H9 (cell line): ENCODE measurements at places on chromosomes 12 and 14. TPM values are rescaled to one million over a fixed set of nuclear protein-coding genes. Genes with fewer than 3 reads are reported as not detected.

SPIC gene
- total RNA-seq = not detected in 2 replicates

MMP17 gene
- 14.8 and 16.0 TPM in 2 replicates for total RNA-seq

P2RX2 gene
- total RNA-seq = 1.8 and 2.2 TPM in 2 replicates

CLEC9A gene
- not detected in 2 replicates for total RNA-seq

LBHD2 gene
- total RNA-seq = not detected in 2 replicates

DLK1 gene
- 2.8 and 3.2 TPM in 2 replicates for total RNA-seq

LRRK2 gene
- 0.11 and 0.17 TPM in 2 replicates for total RNA-seq

LAG3 gene
- total RNA-seq = 1.7 and 2.2 TPM in 2 replicates

SDSL gene
- total RNA-seq = 0.46 and 1.1 TPM in 2 replicates

ZDHHC22 gene
- total RNA-seq = 11.3 and 11.9 TPM in 2 replicates

NGB gene
- 0.11 and 0.26 TPM in 2 replicates for total RNA-seq

RTN1 gene
- 0.92 and 1.8 TPM in 2 replicates for total RNA-seq

DPY19L2 gene
- 4.9 and 6.1 TPM in 2 replicates for total RNA-seq

FAM222A gene
- 2.8 and 3.2 TPM in 2 replicates for total RNA-seq

LUM gene
- total RNA-seq = not detected in 2 replicates

GRCh38 chr12:27210187-27210586, 33.9 kb upstream of the STK38L start:
- no peak for DNase-seq
- no peaks in the 10 kb centered on the region for H3K27me3 ChIP-seq
- H3K4me3 ChIP-seq = no peak overlapping the region
- H3K36me3 ChIP-seq = no peaks in the 10 kb centered on the region
- H3K27ac ChIP-seq = no peak overlapping the region

- no peaks in the 10 kb centered on the region for H3K36me3 ChIP-seq
- no peak overlapping the region for H3K27ac ChIP-seq
- H3K27me3 ChIP-seq = no peaks in the 10 kb centered on the region
- no peak overlapping the region for H3K4me3 ChIP-seq
- H3K4me1 ChIP-seq = no peaks in the 10 kb centered on the region
Observed at GRCh38 chr14:101665478-101666078, 95.9 kb upstream of the PPP2R5C start.

GRCh38 chr14:20609215-20610001, 18.2 kb upstream of the RNASE12 start:
- H3K36me3 ChIP-seq = no peaks in the 10 kb centered on the region
- DNase-seq = peak; percentile 82
- H3K4me3 ChIP-seq = no peak overlapping the region

DNA sequence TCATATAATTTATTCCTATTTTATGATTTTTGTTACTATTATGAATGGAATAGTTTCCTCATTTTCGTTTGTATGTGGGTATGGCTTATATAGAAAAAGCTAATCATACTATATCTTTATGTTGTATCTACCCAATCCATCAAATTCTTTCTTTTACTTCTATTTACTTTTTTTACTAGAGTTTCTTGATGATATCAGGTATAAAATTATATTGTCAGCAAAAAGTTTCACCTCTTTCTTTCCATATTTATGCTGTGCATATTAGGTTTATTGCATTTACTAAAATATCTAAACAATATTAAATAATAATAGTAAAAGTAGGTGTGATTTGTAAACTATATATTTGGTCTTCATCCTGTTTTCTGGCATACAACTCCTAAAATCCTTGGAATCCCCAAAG, 146.7 kb upstream of the PLXNC1 start:
- H3K4me3 ChIP-seq = no peak overlapping the region
- H3K27me3 ChIP-seq = no peaks in the 10 kb centered on the region
- H3K27ac ChIP-seq = no peak overlapping the region
- H3K36me3 ChIP-seq = peaks cover 32% of the 10 kb centered on the region

- no peaks in the 10 kb centered on the region for H3K4me1 ChIP-seq
- H3K27me3 ChIP-seq = no peaks in the 10 kb centered on the region
- no peak for DNase-seq
- no peak overlapping the region for H3K27ac ChIP-seq
Observed at GRCh38 chr12:116797885-116798284, 59.8 kb downstream of the RNFT2 start.

GRCh38 chr12:6370994-6371754, 4.2 kb downstream of the SCNN1A start:
- peaks cover 41% of the 10 kb centered on the region for H3K36me3 ChIP-seq
- DNase-seq = peak; percentile 99
- peaks cover 15% of the 10 kb centered on the region; the same call in 1 of the 2 replicates for H3K4me1 ChIP-seq
- peak overlapping the region; percentile 83 for H3K27ac ChIP-seq
- no peaks in the 10 kb centered on the region for H3K27me3 ChIP-seq
- H3K4me3 ChIP-seq = peak overlapping the region; percentile 72

- H3K4me1 ChIP-seq = peaks cover 18% of the 10 kb centered on the region; the same call in 1 of the 2 replicates
- peak overlapping the region; percentile 46 for H3K27ac ChIP-seq
- no peaks in the 10 kb centered on the region for H3K36me3 ChIP-seq
- H3K4me3 ChIP-seq = peak overlapping the region; percentile 77
- DNase-seq = peak; percentile 34
Observed at GRCh38 chr14:64703395-64704142, 655 bp upstream of the PLEKHG3 start.

DNA sequence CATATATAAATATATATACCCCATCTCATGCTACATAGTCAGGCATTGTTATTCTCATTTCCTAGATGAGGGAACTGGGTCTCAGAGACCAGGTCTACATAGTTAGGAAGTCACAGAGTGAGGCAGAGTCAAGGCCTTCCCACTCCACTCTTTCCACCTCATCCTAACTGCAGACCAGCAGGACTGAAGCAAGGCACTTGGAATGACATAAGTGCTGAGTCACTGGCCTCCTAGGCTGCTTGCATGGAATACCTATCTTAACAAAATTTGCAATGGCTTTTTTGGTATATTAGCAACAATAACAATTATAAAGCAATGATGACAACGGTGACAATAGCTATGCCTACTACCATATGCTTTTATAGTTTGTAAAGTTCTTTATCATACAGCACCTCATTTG, 5.4 kb upstream of the ANO4 start:
- H3K27ac ChIP-seq = no peak overlapping the region
- H3K4me3 ChIP-seq = no peak overlapping the region
- no peaks in the 10 kb centered on the region for H3K27me3 ChIP-seq
- no peak for DNase-seq
- H3K4me1 ChIP-seq = no peaks in the 10 kb centered on the region; the same call in 1 of the 2 replicates
- no peaks in the 10 kb centered on the region for H3K36me3 ChIP-seq

DNA sequence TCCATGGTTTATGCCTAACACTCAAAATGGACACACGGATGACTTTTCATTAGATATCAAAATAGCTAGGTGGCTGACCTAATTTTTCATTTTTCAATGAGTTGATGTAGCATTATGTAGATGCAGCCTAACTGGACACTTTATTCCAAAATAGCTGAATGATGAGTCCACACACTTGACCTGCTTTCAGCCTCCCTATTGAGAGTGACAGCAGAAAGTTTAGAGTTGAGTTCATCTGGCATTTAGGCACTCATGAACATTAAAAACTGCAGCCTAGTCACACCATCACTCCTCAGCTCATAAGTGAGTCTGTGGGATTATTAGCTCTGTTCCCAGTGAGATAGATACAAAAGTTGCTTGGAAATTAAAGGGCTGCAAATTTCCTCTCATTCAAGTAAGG, 307.3 kb upstream of the PRKD1 start:
- no peak overlapping the region for H3K4me3 ChIP-seq
- H3K36me3 ChIP-seq = no peaks in the 10 kb centered on the region; the same call in 2 of the 3 replicates
- no peak for DNase-seq
- no peaks in the 10 kb centered on the region; the same call in 1 of the 2 replicates for H3K4me1 ChIP-seq
- no peaks in the 10 kb centered on the region for H3K27me3 ChIP-seq

GRCh38 chr12:14273913-14274311, 91.6 kb upstream of the ATF7IP start:
- H3K36me3 ChIP-seq = peaks cover 27% of the 10 kb centered on the region
- no peak overlapping the region for H3K4me3 ChIP-seq
- no peak for DNase-seq

DNA sequence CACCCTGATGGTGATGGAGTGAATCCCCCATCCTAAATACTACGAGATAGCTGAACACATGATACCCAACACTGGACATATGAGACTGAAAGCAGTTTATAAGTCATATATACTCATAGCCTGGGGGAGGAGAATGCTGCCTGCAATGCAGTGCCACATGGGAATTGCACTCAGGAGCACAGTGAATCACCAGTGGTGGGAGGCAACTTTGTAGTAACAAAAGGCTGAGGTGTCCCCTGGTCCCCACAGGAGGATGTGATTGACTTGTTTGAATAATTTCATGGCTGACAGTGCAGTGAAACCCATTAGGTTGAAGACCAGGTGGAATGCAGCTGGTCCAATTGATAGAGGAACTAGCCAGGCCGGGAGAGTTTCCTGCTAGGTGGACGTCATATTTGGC, 20.2 kb downstream of the CCDC38 start:
- no peak overlapping the region for H3K4me3 ChIP-seq
- H3K4me1 ChIP-seq = no peaks in the 10 kb centered on the region
- no peak overlapping the region for H3K27ac ChIP-seq
- H3K27me3 ChIP-seq = no peaks in the 10 kb centered on the region
- DNase-seq = no peak
- H3K36me3 ChIP-seq = no peaks in the 10 kb centered on the region

DNA sequence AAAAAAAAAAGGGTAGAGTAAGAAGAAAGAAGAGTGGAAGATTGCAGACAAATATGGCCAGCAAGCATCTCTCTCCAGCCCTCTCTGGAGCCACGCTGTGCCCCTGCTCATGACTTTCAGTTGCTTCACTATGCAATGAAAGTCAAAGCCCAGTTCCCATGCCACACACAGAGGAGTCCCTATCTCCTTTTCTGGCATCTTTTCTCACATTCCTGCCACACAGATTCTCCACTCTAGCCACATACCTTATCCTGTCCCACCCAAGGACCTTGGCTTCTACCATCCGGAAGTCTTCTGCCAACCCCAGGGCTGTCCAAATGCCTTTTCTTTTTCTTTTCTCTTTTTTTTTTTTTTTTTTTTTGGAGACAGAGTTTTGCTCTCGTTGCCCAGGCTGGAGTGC, 39.3 kb upstream of the CAPRIN2 start:
- DNase-seq = no peak
- H3K36me3 ChIP-seq = no peaks in the 10 kb centered on the region
- peaks cover 14% of the 10 kb centered on the region for H3K4me1 ChIP-seq
- peak overlapping the region; percentile 65; the same call in 2 of the 3 replicates for H3K4me3 ChIP-seq
- H3K27me3 ChIP-seq = no peaks in the 10 kb centered on the region

DNA sequence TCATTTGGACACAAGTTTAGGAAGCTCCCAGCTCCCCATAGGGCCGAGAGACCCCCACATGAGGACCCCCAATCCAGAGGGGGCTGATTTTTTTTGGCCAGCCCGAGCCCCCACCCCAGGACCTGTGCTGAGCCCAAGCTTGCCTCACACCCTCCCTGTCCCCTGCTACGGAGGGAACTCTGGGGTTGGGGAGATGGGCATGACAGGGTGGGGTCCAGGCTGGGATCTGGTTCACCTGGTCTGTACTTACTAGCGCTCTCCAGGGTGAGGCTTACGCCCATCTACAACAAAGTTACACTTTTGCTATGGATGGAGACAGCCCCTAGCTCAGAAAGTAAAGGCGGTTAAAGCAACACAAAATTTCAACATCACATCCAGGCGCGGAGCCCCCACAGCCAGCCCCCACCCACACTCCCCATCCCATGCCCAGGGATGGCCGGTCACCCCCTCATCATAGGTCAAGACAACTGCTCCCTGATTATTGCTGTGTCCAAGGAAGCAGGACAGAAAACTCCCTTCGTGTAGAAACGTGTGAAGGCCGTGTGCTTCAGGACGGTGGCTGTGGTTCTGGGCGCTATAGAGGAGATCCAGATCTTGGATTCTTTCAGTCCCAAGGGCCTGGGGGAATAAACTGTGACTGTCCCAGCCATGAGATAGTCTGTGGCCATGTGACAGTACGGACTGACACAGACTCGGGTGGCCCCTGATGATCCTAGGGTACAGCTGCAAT, 10.7 kb downstream of the SLC25A29 start:
- DNase-seq = no peak
- no peak overlapping the region for H3K27ac ChIP-seq

- H3K4me3 ChIP-seq = no peak overlapping the region
- no peaks in the 10 kb centered on the region for H3K4me1 ChIP-seq
- no peak overlapping the region for H3K27ac ChIP-seq
- H3K27me3 ChIP-seq = no peaks in the 10 kb centered on the region
- H3K36me3 ChIP-seq = no peaks in the 10 kb centered on the region
Observed at GRCh38 chr12:84157170-84157569, 755.4 kb downstream of the SLC6A15 start.

- H3K4me3 ChIP-seq = no peak overlapping the region
- no peaks in the 10 kb centered on the region; the same call in 1 of the 2 replicates for H3K4me1 ChIP-seq
- DNase-seq = no peak
- H3K27me3 ChIP-seq = no peaks in the 10 kb centered on the region
- H3K27ac ChIP-seq = no peak overlapping the region
- H3K36me3 ChIP-seq = no peaks in the 10 kb centered on the region
Observed at GRCh38 chr14:51071857-51072256, 23.0 kb downstream of the TRIM9 start.

GRCh38 chr12:95877622-95878021, 18.9 kb downstream of the SNRPF start:
- 0 out of 2 replicates have a peak, but pooled peaks cover 9% of the 10 kb centered on the region for H3K36me3 ChIP-seq
- H3K27ac ChIP-seq = no peak overlapping the region
- H3K27me3 ChIP-seq = no peaks in the 10 kb centered on the region

GRCh38 chr14:36505181-36505815, 14.7 kb downstream of the NKX2-1 start:
- H3K27ac ChIP-seq = no peak overlapping the region
- H3K36me3 ChIP-seq = no peaks in the 10 kb centered on the region
- H3K4me3 ChIP-seq = peak overlapping the region; percentile 69
- H3K27me3 ChIP-seq = peaks cover 83% of the 10 kb centered on the region

GRCh38 chr12:32395026-32395425, 4.3 kb upstream of the FGD4 start:
- H3K4me3 ChIP-seq = no peak overlapping the region
- peaks cover 6% of the 10 kb centered on the region; the same call in 1 of the 2 replicates for H3K36me3 ChIP-seq
- no peaks in the 10 kb centered on the region for H3K27me3 ChIP-seq

DNA sequence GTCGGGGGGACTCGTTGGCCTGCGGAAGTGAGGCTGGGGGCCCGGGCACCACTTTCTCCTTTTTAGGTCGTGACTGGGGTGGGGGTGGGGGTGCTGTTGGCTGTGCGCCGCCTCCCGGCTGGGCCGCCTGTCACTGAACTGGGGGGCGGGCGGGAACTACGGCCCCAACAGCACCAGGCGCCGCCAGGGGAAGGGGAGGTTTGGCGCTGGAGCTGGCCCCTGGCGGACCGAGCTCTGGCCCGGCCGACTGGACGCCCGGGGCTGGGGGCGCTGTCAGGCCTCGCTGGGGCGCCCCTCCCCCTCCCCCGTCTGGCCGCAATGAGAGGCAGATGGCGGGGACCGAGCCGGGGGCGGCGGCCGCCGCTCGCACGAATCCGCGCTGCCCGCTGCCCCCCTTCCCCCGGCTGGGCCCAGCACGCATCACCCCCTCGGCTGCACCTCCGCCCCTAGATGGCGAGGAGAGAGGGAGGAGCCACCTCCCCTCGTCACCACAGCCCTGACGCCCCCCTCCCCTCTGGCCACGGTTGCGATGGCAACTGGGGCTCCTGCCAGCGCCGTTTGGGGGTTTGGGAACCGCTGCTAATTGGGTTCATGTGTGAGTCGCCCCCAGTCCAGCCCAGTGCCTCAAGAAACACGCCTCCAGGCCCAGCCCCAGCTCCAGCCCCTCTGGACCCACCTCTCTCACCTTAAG, 723 bp downstream of the NFATC4 start:
- H3K27me3 ChIP-seq = no peaks in the 10 kb centered on the region
- no peaks in the 10 kb centered on the region; the same call in 1 of the 2 replicates for H3K4me1 ChIP-seq
- no peak overlapping the region for H3K27ac ChIP-seq
- H3K4me3 ChIP-seq = peak overlapping the region; percentile 77

- H3K4me3 ChIP-seq = no peak overlapping the region
- DNase-seq = no peak
- H3K4me1 ChIP-seq = peaks cover 4% of the 10 kb centered on the region; the same call in 1 of the 2 replicates
Observed at GRCh38 chr12:19432309-19433170, 6.8 kb upstream of the AEBP2 start.
